T-cell (primary cell): ENCODE measurements at places on chromosomes 5 and 9. TPM values are rescaled to one million over a fixed set of nuclear protein-coding genes. Genes with fewer than 3 reads are reported as not detected.
A peak's percentile ranks its signal among the peaks of the same experiment; 100 is the strongest.

Gene KIAA1191
- 77.2 TPM for total RNA-seq

Gene CBY3
- 0.57 TPM for total RNA-seq

Gene FAM151B
- 0.50 TPM for total RNA-seq

Gene CAMK4
- 274 TPM for total RNA-seq

Gene PCDHGA9
- total RNA-seq, result 0.23 TPM

Gene CD274
- total RNA-seq, result 9.2 TPM

Gene SHOC1
- total RNA-seq, result not detected

Gene OSMR
- total RNA-seq, result not detected

Gene KIF4B
- not detected for total RNA-seq

Gene EQTN
- total RNA-seq, result not detected

Gene VPS13A
- 47.3 TPM for total RNA-seq

Gene ZDHHC11B
- total RNA-seq, result 20.6 TPM

Gene MTMR12
- 21.0 TPM for total RNA-seq

Gene PANK3
- total RNA-seq, result 33.9 TPM

Gene UNC5A
- total RNA-seq, result not detected

Gene LCN2
- total RNA-seq, result not detected

Gene APBA1
- 1.2 TPM for total RNA-seq

Gene PITX1
- not detected for total RNA-seq

Gene PCDHGB4
- 0.10 TPM for total RNA-seq

Gene CD180
- total RNA-seq, result 0.38 TPM

- DNase-seq, result no peak
Observed at GRCh38 chr9:35287987-35288632, 126.3 kb downstream of the UNC13B start.

GRCh38 chr5:56350011-56350596 is 117.0 kb upstream of the ANKRD55 start:
- DNase-seq, result no peak

- no peak for DNase-seq
Observed at GRCh38 chr9:133822430-133823065, 84.4 kb upstream of the SARDH start.

GRCh38 chr5:71954329-71954728 is 152.9 kb upstream of the MAP1B start:
- DNase-seq, result no peak

DNA sequence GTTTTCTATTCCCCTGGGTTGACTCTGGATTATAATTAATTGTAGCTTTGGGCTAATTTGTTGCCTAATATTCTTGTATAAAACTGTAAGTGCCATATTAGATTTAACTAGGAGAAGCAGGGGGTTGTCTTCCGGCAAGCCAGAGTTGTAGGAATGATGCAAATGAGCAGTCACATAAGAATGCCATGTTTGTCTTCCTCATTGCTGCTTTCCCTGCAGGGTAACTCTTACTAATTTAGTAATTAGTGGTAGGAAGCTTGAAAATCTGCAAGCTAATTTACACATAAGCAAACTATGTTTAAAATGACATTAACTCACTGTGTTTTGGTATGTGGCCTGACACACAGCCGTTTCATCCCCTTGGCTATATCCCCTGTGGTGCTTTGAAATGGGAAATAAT is 527.8 kb downstream of the KCTD16 start:
- DNase-seq, result no peak

DNA sequence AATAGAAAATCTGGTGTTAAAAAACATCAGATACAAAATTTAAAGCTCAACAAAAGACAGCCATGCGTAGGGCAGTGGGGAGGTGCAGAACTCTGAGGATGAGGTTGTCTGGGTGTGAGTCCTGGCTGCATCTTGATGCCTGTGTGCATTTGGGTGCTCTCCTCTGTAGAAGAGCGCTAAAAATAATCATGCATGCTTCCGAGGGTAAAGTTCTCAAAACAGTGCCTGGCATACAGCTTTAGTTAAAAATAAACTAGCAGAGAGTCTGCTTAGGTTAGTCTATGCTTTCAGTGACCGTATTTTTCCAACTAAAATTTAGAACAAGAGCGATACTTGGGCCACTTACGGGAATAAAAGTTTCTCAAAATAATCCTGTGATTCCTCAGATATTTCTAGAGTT is 55.5 kb upstream of the SPATA31C2 start:
- DNase-seq, result no peak

GRCh38 chr9:112500842-112501241 is 14.2 kb downstream of the KIAA1958 start:
- DNase-seq, result no peak

DNA sequence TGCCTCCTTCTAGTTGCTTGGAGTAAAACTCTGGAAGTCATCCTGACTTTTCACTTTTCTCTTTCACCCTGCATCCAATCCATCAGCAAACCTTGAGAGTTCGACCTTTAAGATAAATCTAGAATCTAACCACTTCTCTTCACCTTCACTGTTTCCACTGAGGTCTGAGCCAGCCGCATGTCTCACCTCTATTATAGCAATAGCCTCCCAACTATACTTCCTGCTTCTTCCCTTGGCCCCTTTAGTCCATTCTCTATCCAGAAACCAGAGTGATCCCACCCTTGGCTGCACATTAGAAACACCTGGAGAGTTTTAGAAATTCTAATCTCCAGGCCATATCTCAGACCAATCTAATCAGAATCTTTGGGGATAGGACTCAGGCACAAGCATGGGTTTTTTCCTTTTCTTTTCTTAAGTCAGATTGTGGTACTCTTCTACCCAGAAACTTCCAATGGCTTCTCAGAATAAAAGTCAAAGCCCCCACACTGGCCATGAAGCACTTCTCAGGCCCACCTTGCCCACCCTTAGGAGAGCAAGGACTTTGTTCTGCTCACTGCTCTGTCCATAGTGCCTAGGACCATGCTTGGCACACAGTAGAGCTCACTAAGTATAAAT is 33.1 kb downstream of the MFAP3 start:
- DNase-seq, result no peak

- DNase-seq, result peak; percentile 60
Observed at GRCh38 chr9:128203024-128203706, at the start of gene DNM1. DNM1 (plus strand) TSS chr9:128203379; CDS start chr9:128203471, 92 bp downstream.

- DNase-seq, result no peak
Observed at GRCh38 chr5:63152871-63153270, 574.3 kb downstream of the LRRC70 start.

DNA sequence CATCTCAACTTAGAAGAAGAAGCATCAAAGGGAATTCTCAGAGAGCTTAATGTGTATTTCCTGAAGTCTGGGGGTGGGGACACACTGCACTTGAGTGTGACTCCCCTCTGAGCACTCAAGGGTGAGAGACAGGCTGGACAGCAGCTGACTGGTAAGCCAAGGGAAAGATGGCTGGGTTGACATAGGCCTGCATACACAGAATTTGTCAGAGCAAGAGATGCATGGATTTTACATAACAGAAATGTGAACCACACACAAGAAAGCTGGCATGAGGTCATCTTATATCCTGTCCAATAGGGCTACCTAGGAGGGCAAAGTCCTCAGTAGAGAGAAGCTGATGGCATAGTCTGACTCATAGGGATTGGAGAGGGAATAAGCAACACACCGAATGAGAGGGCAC is 114.3 kb upstream of the EPB41L4A start:
- no peak for DNase-seq

DNA sequence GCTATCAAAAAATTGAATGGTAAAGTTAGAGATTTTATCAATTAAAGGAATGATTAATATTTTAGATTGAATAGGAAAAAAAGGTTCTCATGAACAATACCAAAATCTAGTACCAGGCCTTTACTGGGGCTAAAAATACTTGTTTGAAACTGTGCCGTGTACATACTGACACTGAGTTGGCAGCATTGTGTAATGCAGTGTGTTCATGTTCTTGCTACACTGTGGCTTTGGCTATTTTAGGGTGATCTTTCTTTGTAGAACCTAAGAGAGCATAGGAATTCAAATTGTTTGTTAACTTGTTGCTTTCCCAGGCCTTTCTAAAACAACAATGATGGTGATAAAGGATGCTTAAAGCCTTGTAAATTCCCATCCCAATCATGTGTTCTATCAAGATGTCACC is 80.9 kb downstream of the KIF4B start:
- DNase-seq, result no peak

- DNase-seq, result no peak
Observed at GRCh38 chr9:132857031-132857430, 21.1 kb downstream of the AK8 start.

GRCh38 chr9:113868501-113868900 is 7.6 kb upstream of the ZNF618 start:
- no peak for DNase-seq

DNA sequence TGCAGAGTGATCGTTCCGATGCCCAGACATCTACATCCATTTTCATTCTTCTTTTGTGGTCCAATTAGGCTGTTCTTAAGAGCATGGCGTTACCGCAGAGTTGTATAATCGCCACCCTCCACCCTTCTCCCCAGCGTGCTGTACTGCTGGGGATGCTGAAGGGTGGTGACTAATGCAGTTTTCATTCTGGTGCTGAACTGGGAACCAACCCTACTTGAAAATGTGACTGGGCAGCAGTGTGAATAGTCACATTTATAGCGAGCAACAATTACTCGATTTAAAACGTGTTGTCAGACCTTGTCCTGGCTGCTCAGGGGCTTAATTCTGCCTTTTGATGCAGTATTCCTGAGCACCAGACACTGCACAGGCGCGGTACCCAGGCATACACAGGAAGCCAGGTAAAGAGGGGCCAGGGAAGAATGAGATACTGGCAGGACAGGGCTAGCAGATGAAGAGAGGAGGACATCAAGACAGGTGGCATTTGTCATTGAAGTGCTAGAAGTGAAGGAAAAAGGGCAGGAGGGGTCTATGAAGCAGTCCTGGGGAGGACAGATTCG is 719 bp upstream of the ISCA1 start:
- DNase-seq, result no peak

- DNase-seq, result no peak
Observed at GRCh38 chr5:95332158-95332557, 47.3 kb upstream of the MCTP1 start.

DNA sequence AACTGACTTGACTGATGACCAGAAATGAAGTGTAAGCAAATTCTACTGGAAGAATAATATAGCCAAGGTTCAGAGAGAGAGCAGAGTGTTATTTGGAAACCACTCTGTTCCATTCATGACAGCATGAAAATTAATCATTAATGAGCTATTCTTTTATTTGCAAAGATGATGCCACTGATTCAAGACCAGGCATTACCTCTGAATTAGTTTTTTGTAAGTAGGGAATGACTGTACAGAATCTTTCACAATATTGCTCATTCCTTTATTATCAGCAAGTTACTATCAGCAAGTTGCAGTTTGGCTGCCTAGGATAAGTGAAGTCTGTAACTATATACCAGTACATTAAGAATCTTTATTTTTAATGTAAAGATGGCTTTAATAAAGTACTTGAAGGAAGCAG is 75.1 kb upstream of the RGMB start:
- DNase-seq, result no peak

DNA sequence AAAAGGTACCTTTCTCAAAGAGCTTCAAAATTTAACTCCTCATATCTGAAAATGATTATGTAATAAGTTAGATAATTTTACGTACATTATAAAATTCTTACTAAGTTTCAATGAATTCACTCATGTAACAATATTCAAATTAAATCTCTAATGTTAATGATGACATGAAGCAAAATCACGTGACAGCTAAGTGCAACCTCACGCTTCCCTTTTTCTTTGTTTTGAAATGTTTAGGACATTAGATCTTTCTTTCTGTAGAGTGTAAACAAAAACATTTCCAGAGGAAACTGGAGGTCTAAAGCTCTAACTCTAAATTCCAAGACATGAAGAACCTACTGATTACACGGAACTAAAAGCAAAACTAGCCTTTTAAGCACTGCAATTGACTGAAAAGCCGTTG is 227.3 kb upstream of the TBCA start:
- no peak for DNase-seq

DNA sequence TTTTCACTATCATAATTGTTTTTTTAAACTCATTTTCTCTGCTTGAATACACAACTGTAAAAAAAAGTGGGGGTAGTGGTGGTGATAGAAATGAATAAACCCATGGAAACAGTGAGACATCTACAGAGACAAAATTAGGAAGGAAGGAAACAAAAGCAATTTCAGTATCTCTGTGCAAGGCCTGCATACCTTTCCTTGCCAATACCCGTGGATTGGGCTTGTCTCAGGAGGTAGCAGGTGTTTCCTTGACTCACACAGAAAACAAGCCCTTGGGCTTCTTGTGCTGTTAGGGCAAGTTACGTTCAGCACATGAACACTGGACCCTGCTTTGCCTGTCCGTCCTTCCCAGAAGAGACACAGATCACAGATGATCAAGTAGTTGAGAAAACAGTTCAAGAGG is 372.2 kb downstream of the ZSWIM6 start:
- no peak for DNase-seq

DNA sequence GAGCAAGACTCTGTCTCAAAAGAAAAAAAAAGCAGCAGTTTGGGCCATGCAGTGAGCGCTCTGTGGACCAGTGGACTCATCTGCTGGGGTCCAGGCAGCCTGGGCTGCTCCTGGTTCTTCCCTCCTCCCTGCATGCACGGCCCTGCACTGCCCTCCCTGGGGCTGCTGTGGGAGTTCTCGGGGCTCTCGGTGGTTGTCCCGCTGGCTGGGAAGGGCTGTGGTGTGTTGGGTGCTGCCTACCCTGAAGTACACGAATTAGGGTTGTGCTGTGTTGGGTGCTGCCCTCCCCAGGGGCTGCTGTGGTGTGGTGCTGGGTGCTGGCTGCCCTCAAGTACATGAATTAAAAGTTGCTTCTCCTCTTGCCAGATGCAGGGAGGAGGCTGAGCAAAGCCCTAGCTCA is 18.3 kb upstream of the CLPTM1L start:
- no peak for DNase-seq

GRCh38 chr5:123180178-123180577 is 91.1 kb downstream of the PRDM6 start:
- no peak for DNase-seq

DNA sequence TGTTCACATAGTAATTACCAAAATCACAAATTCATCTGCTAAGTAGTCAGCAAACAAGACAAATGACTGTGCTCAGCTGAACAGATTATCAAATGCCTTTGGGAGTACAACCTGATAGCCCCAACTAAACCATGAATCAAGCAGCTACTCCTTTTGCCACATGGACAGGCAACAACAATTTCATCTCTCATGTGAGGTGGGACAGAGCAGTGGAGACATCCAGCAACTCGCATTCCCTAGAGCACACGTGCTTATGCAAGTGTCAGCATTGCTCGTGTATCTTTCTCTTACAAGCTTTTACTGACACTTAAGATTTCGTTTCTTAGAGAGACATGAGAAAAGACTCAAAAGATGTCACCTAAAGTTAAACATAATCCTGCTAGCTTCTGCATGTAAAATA is 42.7 kb upstream of the PPP2R2B start:
- no peak for DNase-seq

- DNase-seq, result no peak
Observed at GRCh38 chr5:10528056-10528816, 35.6 kb upstream of the ANKRD33B start.

GRCh38 chr9:38380872-38381534 is 11.5 kb upstream of the ALDH1B1 start:
- no peak for DNase-seq

DNA sequence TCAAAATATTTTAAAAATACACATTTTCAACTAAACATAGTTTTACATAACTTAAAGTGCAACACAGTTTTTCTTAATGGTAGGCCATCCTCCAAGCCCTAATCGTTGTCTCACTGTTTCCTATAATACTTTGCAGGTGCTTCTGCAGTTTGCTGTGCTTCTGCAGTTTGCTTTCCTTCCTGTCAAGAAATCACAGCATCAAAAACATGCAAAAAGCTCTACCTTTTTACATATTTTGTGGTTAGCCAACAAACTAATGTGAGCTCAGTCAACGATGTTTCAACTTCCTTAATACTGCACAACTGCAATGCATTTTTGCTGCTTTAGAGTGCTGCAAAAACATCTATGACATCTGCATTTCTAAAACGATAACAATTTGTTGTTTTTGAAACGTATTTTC is 25.2 kb downstream of the EMB start:
- DNase-seq, result peak; percentile 13

GRCh38 chr9:114098936-114099668 is at the start of gene KIF12:
KIF12 (minus strand) TSS chr9:114099292; CDS start chr9:114099276, 16 bp downstream.
- no peak for DNase-seq
